Stimulated activated CD4-positive, alpha-beta T cell treated with anti-CD3 and anti-CD28 coated beads, Interleukin-12 subunit alpha, Interleukin-12 subunit beta, amount 100 ng/mL, for 4 hours (primary cell): ENCODE measurements at places on chromosomes 6 and 20.

- no peak for DNase-seq
These were observed 45.4 kb downstream of the TULP4 start for GRCh38 chr6:158357570-158358216.

DNA sequence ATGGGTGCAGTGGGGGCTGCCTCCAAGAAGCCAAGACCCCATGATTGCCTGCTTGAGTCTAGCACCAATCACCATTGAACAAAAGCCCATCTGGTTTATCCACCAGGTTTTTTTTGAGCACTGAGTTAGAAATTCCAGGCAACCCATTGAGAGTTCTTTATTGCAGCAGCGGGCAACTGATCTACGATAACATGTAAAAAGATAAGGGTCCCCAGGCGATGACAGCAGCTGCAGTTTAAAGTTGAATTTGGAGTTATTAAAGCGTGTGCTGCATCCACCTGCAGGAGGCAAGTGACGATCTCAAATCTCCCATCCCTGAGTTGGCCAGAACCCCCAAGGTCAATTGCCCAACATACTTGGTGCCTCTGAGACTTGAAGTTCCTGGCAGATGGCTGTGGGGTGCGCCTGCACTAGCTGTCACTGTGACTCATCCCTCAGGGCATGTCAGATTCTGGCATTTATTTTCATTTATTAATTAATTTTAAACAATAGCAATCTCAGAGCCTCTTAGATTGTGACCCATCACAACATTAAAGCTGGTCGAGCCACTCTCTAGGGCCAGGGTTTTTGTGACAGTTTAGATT lies 290.4 kb upstream of the SULF2 start:
- DNase-seq = no peak

DNA sequence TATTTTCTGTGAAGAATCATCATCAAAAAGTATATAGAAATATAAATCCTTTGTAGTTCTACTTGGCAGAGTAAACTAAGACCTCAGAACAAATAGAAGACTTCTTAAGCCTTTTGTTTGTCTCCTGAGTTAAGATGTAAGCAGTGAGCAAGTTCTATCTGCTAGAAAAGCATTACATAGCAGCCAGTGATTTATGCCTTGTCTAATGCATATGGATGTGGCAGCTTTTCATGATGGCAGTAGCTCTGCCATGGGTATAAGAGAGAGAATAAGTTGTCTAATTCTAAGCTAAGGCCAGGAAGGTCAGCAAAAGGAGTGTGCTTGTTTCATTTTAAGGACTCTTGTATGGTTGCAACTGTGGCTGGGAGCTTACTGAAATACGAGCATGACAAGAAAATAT lies 920.2 kb downstream of the GRIK2 start:
- DNase-seq = no peak

DNA sequence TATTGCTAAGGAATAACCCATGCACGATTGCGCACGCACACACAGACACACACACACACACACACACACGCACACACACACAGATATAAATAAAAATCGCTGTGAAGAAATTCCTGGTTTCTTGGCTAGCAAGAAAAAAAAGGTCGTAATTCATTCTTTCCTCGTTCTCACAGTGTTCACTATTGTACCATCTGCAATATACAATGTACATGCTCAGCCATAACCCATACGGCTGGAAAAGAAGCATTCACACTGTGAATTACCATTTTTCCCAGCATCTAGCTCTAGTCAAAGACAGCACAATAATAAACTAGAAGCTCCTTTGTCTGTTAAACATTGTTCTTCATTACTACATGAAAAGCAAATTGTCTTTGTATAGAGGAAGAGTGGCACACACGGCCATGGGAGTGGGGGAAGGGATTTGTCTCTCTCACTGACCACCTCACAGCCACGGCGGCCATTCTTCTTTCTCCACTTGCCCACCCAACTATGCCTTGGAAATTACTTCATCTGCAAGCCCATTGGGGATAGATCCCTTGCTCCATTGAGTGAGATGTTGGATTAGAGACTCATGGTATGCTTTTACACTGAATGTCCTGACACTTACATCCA lies 115.3 kb upstream of the ID4 start:
- no peak for DNase-seq

DNA sequence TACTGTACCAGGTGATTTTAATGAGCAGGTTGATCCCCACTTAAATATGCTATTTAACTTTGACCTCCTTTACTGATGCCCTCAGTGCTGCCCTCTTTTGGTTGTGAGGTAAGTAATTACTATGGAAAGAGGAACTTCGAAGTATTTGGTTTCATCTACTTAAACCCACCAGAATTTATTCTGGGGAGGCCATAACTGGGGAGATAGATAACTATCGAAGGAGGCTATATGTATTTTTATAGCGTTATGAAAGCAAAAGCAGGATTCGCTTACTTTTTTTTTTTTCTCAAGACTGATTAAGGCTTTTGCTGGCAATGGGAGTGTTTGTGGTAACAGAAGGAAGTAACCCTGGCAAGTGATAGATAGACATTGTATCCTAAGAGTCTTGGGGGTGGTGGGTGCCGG lies 168.9 kb upstream of the CENPW start:
- DNase-seq = no peak

DNA sequence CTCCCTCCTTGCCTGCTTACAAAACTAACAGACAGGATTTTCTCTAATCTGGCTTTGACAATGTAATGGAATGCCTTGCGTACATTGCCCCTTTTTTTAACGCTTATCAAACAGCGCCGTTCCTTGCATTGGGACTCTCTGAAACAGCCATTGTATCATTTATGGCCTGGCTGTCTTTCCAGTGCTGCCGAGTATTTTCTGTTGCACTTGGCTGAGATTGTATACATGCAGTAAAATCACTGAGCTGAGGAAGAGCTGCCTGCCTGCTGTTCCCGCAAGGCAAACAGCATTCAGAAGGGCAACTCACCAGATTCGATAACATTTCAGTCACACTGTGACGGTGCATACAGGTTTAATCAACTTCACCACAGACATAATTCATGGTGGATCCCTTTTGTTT lies 106.0 kb downstream of the SH3BGRL2 start:
- no peak for DNase-seq

GRCh38 chr6:133456439-133456838 lies 215.3 kb downstream of the EYA4 start:
- DNase-seq = no peak

DNA sequence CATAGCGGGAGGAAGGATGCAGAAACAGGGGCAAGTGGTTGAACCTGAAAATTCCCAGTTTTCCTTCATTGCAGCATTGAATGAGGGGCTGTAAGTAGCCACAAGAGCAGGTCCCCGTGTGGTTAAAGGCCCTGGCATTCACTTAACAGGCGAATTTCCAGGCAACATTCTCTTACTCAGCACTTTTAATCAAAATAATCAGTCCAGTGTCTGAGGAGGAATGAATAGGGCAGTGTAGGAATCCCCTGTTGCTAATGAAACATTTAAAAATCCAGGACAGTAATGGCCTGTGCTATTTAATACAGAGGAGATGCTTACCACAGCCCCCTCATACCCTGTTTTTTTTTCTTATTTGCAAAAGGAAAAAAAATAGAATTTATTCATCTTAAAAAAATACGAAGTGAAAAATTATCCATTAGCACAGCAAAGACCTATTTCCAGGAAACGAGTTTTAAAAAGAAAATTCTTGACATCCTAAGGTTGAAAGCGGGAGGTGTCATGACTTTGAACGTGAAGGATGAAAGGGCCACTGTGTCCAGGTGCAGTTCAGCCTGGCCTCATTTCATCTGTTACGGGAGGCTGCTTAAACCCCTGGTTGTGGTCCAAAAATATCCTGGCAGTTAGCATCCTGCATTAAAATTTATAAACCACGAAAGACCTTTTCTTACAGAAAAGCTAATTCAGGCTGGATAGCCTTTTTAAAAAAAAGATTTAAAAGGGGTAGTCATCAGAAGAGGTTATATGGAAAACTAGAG lies 20.2 kb downstream of the MYLK4 start:
- DNase-seq = no peak

DNA sequence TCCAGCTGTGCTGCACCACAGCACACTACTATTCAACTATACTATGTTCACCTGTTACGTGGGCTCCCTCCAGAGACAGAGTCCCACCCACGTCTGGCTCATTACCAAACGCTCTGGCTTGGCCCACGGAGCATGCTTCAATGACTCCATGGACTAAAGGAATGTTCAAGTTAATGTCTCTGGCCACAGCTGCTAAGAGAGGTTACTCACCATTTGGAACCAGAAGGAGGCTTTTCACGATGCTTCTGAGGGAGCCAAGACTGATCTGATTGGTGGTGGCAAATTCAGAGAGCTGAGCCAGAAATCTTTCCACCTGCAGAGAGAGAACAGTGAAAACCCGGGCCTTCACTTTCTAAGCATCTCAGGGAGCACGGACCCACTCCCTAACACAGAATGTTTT lies 15.6 kb downstream of the COMMD7 start:
- no peak for DNase-seq

- DNase-seq = no peak
These were observed 192.7 kb downstream of the UTRN start for GRCh38 chr6:144477856-144478255.

- no peak for DNase-seq
These were observed 365.7 kb downstream of the ZFAND3 start for GRCh38 chr6:38185244-38185643.

DNA sequence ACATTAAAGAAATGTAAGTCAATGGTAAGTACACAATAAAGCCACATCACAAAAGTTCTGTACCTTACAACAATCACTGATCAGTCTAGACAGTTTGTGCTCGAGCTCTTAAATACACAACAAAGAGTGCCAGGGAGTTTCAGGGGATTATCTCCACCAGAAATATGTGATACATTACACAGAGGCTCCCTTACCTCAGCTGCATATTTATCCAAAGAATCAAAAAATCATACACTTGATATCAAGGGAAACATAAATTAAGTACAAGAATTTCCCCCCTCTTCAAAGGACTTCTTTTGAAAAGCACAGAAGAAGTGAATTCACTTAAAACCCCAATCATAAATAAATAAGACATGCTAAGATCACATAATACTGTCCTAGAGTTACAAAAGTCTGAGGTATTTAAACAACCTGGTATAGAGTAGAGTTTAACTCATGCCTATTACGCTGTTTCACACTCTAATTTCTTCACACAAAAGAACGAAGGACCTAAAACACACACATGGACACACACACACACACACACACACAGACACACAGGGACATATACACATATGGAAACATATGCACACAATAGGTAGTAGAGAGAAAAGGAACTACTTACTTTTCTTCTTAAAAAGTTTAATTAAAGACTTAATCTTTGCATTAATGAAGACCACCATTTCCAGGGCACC lies 528 bp downstream of the NHSL1 start:
- no peak for DNase-seq

GRCh38 chr20:49913399-49914047 lies 1.8 kb downstream of the SPATA2 start:
- no peak for DNase-seq

DNA sequence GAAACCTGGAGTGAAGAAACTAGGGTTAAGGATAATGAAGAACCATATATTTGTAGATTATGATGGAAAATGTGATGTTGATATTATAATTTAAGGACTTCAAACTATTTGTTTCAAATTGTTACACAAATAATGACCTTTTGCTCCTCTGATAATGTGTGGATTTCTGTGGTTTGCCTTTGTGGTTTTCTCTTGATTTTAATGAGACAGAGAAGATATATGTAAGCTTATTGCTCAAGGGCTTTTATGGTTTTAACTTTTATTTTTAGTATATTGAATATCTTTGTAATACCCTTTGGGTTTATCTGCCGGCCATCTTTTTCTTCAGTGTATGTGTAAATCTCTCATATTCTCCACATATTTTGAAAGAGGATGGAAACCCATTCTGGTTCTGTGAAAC lies 362.3 kb downstream of the RIMS1 start:
- no peak for DNase-seq

GRCh38 chr6:75446241-75446880 lies 47.2 kb downstream of the FILIP1 start:
- DNase-seq = no peak

DNA sequence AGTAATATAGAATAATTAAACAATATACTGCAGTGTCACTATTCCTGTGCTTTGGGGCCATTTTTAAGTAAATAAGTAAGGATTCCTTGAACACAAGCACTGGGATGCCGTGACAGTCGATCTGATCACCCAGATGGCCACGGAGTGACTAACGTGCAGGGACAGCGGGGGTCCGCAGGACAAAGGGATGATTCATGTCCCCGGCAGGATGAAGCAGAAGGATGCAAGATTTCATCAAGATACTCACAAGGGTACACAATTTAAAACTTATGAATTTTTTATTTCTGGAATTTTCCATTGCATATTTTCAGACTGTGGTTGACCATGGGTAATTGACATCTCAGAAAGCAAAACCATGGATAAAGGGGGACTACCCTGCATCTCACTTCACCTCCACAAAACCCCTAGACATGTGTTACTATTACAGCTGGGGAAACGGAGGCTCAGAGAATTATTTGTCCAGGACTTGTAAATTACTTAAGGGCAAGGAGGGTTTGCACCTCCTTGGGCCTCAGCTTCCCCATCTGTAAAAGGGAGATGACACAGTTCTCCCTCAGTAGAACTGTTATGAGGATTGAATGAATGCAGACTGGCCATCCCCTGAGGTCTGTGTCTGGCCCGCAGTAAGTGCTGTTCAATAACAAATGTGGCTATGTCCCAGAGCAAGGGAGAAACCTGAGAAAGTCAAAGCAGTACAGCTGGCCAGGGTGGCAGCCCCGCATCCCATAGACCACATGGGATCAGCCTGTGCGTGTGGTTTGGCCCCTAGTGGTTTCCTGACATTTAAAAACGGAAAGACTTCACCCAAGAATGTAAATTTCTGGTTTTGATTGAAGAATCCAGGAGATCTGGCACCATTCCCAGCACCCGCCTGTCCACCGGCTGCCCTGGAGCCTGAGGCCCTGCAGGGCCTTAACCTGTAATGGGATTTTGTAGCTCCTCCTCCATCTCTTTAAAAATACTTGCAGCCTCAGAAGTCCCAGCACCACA lies 235.5 kb downstream of the BMP7 start:
- no peak for DNase-seq

- DNase-seq = no peak
These were observed 9.1 kb downstream of the HIVEP2 start for GRCh38 chr6:142935553-142936517.

GRCh38 chr6:167779129-167779992 lies 47.4 kb upstream of the AFDN start:
- no peak for DNase-seq

- DNase-seq = no peak
These were observed 3.8 kb upstream of the E2F1 start for GRCh38 chr20:33689973-33690372.

DNA sequence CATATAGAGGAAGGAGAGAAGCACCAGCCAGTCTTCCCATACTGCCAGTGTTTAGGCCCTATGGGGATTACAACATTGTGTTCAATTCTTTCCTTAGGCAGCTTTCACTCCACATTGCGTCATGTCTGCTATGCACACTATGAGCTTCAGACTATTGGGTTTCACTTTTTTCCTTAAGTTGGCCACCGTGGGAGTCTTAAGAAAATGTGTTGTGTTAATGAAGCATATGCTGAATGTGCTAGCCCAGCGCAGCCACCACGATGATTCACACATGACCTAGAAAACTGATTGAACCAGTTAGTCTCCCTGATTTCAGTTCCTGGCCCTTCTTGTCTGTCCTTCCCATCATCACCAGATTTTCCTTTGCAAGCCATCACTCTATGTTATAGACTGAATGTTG lies 21.5 kb downstream of the TUBB2B start:
- DNase-seq = no peak
